ENCODE measurements at places on chromosomes 2 and 18.

- DNase-seq = no peak
Observed at GRCh38 chr2:240310645-240311044, 124.8 kb upstream of the GPC1 start.

DNA sequence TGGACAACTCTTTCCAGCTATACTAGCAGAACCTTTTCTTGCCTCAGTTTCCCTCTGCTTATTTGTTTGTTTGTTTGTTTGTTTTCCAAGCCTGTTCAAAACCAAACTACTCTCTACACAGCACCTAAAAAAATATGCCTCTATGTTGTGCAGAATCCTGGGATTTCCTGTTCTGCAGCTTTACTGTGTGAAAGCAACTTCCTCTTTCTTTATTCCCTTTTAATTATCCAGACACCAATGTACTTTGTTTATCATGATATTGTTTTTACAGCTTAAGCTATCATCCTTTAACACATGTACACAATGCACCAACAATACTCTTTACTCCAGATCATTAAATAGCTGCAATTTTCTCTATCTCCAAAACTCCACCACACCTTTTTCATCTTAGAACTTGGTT is 259.5 kb downstream of the EPHA4 start:
- no peak for DNase-seq

- DNase-seq = no peak
Observed at GRCh38 chr2:201254081-201254730, 6.1 kb upstream of the CASP8 start.

GRCh38 chr2:123451542-123451941 is 573.5 kb upstream of the CNTNAP5 start:
- no peak for DNase-seq

- DNase-seq = peak; percentile 73
Observed at GRCh38 chr2:108591163-108591562, 56.9 kb downstream of the LIMS1 start.

DNA sequence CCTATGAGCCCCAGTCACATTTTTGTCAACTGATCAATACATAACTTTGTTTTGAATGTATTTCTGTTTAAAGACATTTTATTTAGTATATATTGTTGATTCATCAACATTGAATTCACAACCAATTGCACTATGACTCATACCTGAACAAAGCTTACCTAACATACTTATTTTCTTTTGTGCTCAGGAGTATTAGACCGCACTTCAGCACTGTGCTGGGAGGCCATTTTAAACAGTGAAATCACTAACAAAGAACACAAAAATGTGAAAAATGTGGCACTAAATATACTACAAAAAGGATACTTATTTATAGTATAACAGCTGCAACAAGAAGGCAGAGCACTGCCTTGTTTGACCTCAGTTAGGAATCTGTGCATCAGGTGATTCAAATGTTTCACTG is 12.4 kb upstream of the IFIH1 start:
- no peak for DNase-seq
